NCI-H1092 (cell line): ENCODE measurements at places on chromosomes 2 and 18.

DNA sequence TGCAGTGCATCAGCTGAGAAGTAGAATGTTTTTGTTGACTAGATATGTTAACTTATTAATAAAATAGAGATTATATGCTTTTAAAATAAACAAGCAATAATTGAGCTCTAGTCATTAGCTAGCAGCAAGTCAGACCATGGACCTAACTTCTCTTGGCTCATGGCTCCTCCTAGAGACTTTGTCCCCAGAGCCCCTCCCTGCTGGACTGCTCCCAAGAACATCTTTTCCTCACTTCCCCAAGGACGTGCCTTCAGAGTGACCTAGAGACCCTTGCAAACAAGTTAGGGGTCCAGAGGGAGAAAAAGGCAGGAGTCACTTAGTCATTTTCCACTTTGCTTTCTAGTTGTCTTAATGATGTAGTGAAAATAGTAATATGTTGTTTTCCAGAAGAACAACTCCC, 312.5 kb upstream of the NRP2 start:
- no peak for DNase-seq

- no peak for DNase-seq
Observed at GRCh38 chr2:140205093-140205492, 1424.9 kb upstream of the NXPH2 start.

DNA sequence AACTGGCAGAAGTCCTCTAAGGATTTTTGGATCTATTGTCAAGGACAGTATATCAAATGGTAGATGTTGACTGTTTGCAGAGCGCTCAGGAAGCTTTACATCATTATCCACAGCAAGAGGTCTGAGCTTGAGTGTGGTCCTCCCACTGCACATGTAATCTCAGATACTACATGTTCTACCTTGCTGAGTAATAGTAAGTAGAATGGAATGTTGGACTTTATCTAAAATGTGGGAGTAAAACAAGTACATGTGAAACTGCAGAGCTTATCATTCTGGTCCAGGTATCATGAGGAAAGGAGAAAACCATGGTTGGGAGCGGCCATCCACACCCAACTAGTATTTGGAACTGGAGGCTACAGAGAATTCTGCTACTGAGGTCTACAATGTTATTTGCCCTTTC, 19.3 kb upstream of the CD28 start:
- no peak for DNase-seq

DNA sequence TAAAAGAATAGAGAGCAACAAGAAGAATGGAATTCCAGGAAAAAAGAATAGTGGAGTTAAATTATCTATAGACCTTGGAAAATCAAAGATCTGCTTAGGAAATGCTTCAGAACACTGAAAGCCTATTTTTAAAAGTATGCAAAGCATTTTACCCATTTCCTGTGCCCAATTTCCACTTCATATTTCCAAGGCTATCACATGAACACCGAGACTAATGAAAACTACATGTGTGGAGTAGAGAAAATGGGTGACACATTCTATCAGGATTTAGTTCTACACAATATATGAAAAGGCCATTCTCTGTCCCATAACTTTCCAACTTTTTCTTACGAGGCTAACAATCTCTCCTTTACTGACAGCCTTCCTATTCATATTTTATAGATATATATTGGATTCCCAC, 279.4 kb downstream of the CCDC178 start:
- DNase-seq: no peak

- DNase-seq: no peak
Observed at GRCh38 chr2:135590619-135591260, 59.5 kb downstream of the R3HDM1 start.

GRCh38 chr2:43759195-43759594, 14.6 kb upstream of the DYNC2LI1 start:
- no peak for DNase-seq

- DNase-seq: no peak
Observed at GRCh38 chr2:126766295-126766968, 110.5 kb downstream of the GYPC start.

DNA sequence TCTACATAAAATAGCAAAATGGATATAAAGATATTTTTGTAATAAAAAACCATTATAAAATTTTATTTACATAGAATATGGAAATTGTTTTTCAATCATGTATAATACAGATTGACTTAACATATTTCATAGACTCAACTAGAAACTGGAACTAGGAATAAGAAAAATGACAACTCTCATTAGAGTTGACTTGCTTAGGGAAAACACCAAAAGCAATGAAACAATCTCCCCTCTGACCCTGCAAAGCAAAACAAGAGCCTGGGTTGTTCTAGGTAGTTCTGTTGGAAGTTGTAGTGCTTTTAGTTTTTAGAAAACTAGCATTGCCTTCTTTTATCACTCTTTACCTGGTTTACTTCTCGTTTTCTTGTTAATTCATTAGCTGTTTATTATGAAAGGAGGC, 32.2 kb upstream of the MTIF2 start:
- DNase-seq: no peak

DNA sequence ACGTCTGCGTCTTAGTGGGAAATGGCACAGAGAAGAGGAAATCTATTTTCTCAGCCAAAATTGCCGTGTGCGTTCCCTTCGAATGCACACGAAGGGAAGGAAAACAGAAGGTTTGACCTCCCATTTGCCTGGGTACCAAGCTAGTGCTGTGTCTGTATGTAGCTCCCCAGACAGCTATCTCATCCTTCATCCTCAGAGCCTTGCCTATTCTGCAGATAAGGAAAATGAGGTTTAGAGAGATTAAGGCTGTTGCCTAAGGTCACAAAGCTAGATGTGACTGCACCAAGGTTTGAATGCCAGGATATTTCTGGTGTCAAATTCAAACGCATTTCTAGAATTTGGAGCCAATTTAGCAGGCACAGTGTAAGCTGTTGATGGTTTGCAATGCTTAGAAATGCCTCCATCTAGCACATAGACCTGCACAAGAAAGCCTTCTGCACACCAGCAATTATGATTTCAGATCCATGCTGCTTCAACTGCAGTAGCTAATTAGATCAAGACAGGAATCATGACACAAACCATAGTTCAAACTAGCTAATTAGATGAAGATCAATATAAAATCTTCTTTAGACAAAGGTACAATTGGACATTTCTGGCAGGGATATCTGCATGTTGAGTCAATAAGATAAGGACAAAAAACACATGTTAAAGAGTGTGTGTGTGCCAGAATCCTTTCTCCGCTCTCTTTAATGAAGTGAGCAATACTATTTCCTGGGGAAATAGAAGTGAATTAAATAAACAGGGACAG, 115.1 kb downstream of the CMPK2 start:
- no peak for DNase-seq

DNA sequence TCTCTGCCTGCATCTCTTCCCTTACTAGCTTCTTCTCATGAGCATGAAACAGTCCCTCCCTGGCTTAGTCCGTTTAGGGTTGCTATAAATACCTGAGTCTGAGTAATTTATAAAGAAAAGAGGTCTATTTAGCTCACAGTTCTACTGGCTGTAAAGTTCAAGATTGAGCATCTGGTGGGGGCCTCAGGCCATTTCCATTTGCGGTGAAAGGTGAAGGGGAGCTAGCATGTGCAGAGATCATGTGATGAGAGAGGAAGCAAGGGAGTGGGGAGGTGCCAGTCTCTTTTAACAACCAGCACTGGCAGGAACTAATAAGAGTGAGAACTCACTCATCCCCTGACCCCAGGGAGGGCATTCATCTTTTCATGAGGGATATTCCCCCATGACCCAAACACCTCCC, 26.8 kb downstream of the RHBDD1 start:
- no peak for DNase-seq

GRCh38 chr18:13392899-13393298, 174.3 kb downstream of the LDLRAD4 start:
- no peak for DNase-seq

GRCh38 chr2:181046833-181047232, 66.4 kb downstream of the UBE2E3 start:
- DNase-seq: no peak

DNA sequence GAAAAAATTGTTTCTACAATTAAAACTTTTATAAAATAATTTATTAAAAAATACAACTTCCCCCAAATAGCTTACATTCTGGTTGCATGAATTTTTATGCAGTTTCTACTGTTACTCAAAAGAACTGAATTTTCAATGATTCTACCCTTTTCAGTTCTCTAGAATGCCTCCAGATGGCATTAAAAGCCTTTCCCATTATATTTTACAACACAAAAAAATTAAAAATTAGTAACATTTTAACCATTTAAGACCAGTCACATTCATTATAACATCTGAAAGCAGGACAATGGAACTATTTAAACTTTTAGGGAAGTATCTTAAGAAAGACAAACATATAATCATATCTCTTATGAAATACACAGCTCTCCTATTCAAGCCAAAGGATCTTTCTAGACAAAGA, 236.0 kb upstream of the REV1 start:
- DNase-seq: no peak

GRCh38 chr2:9897846-9898245, 53.6 kb upstream of the GRHL1 start:
- DNase-seq: no peak

GRCh38 chr18:11996190-11996754, 15.0 kb downstream of the IMPA2 start:
- no peak for DNase-seq

GRCh38 chr2:120802158-120802557, 66.5 kb downstream of the GLI2 start:
- DNase-seq: no peak

- DNase-seq: peak; percentile 30
Observed at GRCh38 chr2:64018701-64019082, 536 bp downstream of the VPS54 start.

GRCh38 chr2:75822336-75822735, 111.6 kb upstream of the GCFC2 start:
- DNase-seq: no peak

DNA sequence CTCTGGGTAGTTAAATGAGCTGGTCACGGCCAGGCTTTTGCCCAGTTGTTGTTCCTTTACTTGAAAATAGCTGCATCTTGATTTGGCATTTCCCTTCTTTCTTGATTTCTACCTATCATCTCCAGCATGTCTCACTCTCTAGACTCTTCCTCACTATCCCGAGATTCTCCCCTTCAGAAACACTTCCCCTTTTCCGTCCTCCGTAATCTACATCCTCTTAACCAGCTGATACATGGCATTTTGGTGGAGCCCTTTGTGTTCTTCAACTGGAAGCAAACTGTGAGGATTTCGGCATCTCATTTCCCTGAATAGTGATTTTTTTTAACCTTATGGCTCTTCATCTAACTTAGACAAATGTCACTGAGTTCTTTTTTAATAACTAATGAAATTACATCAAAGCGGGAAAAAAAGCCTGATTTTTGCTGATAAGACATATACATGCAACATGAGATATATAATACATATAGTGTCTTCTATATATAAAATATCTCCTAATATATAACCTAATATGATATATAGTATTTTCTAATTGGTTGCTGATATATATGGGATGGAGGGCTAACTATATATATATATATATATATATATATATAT, 220.2 kb upstream of the RASGRP3 start:
- DNase-seq: no peak

- no peak for DNase-seq
Observed at GRCh38 chr2:129793431-129793902, 186.0 kb upstream of the RAB6C start.
